ENCODE measurements at places on chromosomes 1 and 21.

DNA sequence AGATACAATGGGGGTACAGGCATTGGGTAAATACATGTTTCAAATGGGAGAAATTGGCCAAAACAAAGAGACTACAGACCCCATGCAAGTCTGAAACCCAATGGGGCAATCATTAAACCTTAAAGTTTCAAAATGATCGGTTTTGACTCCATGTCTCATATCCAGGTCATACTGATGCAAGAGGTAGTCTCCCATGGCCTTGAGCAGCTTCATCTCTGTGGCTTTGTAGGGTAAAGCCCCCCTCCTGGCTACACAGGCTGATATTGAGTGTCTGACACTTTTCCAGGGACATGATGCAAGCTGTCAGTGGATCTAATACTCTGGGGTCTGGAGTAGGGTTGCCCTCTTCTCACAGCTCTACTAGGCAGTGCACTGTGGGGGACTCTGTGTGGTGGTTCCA is 286.1 kb downstream of the LRRIQ3 start:
- no peak for DNase-seq

DNA sequence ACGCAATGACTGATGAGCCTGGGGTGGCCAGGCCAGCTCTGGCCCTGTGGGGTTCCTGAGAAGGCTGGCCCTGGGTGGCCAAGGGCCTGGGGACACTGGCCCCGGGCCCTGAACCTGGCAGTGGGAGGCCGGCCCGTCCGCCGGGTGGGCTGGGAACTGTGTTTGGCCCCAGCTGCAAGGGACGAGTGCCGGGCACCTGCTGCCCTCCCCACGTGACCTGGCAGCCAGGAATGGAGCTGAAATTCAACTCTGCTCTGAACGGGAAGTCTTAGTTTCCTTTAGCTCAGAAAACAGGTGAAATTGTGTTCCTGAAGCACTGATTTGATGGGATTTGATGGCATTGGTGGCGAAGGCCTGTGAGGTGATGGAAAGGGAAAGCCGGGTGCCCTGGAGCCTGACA is 8.2 kb upstream of the TTLL10 start:
- DNase-seq = no peak

GRCh38 chr1:23129846-23130245 is 38.8 kb downstream of the LUZP1 start:
- no peak for DNase-seq

- no peak for DNase-seq
These were observed 740.5 kb upstream of the B3GALT2 start for GRCh38 chr1:193926956-193927355.

DNA sequence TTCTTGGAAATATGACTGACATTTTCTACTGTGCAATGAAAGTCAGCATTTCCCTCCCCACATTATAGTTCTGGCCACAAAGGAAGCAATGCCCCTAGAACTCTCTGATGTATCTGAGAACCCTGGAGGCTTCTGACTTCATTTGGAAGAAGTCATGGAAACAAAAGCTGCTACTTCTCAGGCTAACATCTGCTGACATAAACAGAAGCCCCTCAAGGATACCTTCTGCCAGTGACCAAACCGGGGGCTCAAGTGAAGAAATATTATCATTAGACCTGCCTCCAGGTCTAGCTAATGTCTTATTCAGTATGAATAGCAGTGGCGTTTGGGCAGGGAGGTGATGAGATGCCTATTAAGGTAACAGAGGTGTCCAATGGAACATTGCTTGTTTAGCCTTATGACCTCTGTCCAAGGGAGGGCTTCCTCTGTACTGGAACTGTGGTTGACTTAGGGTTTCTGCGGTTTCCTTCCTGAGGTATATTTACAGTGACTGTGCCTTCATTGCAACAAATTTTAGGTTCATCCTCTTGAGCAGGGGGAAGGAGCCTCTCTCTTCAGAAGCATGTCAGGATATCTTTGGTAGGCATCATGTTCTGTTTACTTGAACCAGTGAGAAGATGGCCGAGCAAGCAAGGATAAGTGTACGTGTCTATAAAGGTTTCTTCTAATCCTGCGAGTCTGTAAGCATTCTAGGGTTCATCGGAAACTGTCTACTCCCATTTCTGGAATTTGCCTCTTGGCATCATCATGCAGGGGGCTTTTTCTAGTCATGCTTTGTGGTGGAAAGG is 161.7 kb downstream of the PBX1 start:
- DNase-seq = no peak

DNA sequence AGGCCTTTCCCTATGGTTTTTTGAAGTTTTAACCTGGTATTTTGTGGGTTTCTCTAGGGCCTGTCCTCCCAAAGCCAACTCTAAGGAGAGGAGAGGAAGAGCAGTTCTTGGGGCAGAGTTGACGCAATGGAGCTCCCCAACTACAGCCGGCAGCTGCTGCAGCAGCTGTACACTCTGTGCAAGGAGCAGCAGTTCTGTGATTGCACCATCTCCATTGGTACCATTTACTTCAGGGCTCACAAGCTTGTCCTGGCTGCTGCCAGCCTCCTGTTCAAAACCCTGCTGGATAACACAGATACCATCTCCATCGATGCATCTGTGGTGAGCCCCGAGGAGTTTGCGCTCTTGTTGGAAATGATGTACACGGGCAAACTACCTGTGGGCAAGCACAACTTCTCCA is 38.2 kb downstream of the ZBTB40 start:
- DNase-seq = no peak

- DNase-seq = peak; percentile 90
These were observed 409 bp upstream of the HOOK1 start for GRCh38 chr1:59814180-59814900.

DNA sequence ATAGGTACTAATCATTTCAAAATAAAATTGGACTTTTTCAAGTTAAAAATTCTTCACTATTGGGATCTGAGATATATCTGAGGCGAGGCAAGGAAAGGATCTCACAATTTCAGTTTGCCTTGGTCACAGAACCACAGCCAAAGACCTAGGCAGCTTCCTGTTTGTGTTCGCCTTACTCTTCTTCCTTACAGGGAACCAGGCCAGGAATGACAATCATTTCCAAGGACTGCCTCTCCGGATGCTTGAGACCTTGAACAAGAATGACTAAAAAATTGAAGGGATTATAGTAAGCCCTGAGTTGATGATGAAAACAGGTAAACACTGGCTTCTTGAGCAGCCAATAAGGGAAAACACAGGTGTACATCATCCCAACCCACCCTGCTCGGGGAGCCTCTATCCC is 35.2 kb upstream of the SERBP1 start:
- DNase-seq = no peak

DNA sequence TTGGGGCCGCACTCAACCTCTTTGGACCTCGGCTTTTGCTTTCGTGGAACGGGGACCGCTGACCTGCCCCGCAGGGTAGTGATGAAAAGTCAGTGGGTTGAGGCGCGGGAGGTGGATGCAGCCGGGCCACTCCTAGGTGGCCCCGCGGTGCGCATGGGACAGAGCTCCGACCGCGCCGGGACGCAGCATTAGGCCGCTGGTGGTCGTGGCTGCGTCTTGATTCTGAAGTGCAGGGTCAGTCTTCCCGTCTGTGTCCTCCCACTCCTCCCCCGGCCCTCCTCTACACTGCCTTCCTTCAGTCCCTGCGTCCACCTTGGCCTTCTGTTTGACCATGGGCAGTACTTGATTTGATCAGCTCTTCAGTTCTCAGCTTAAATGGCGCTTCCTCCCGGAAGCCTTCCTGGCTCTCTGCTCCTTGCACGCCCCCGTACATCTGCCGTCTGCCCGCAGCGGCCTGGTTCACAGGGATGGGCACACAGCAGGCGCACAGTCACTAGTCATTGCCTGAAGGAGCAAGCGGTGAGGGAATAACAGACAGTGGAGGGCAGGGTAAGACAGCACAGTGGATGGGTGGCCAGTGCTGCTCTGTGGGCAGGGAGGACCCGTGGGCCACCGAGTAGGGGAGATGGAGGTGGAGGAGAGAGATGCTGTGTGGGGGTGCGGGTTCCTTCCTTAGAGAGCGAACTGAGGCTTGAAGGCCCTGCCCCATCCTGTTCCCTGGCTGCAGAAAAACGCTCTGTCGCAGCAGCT is 633 bp downstream of the THEMIS2 start:
- DNase-seq = no peak

- no peak for DNase-seq
These were observed 38.0 kb upstream of the DESI2 start for GRCh38 chr1:244614879-244615278.

GRCh38 chr1:38834937-38835827 is 24.4 kb downstream of the RRAGC start:
- peak; percentile 48 for DNase-seq

DNA sequence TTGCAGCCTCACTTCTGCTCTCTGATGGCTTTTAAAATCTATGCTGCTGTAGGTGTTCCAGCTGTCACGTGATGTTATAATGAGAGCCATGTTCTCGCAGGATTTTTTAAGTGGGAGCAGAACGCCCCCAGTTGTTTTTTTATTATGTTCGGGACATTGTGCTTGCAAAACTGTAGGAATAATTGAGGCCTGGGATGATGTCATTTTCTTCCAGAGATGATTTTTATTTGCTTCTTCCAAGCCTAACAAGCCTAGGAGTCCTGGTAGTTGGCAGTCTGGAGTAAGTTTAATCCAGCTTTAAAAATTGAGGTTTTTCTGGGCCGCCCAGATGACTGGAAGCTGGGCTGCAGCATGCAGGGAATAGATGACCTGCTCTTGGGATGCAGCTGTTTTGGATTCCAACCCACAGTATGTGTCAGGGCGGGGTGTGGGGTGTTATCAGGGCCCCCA is 34.6 kb upstream of the CHIT1 start:
- DNase-seq = no peak

- no peak for DNase-seq
These were observed 4.2 kb downstream of the UBR4 start for GRCh38 chr1:19205845-19206244.

- DNase-seq = no peak
These were observed 3.7 kb downstream of the HSD11B1 start for GRCh38 chr1:209708297-209708696.

DNA sequence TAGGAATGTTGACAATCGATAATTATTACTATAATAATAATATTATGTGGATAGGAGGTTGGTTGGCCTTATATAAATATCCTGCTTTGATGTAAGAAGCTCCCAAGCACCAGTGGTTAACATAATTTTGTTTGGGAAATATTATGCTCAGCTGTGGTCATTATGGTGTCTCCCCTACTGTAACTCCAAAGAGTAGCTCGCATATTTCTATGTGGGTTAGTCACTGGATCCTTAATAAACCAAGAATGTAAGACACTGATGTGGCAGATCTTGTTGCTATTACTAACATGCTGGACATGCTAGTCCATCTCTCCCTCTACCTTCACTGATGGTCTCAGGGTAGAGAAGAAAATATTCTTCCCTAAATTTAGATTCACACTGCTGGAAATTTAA is 79.2 kb upstream of the RALGPS2 start:
- DNase-seq = no peak

DNA sequence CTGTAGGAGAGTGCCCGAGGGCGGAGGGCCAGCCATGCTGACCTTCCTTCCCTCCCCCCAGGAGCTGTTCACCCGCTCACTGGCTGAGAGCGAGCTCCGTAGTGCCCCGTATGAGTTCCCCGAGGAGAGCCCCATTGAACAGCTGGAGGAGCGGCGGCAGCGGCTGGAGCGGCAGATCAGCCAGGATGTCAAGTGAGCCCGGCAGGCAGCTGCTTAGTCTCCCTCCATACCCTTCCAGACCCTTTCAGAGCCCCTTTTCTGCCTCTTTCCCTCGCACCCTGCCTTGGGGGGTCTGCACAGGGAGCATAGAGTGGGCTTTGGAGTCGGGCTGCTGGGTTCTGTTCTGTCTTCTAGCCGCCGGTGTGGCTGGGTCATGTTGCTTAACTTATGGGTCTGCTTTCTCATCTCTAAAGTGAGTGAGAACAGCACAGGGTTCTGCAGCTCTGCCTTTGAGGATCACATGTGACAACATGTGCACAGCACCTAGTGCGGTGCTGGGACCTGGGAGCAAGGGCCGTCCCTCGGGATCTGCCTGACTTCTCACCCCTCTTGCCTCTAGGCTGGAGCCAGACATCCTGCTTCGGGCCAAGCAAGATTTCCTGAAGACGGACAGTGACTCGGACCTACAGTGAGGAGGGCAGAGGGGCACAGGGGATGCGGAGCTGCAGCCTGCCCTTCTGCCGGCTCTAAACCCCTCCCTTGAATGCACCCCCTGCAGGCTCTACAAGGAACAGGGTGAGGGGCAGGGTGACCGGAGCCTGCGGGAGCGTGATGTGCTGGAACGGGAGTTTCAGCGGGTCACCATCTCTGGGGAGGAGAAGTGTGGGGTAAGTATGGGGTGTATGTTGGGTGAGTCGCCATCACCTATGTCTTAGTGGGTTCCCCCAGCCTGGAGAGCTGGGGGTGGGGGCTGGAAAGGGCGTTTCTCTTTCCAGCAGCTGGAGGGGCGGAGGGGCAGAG is 6.2 kb downstream of the AMPD2 start:
- no peak for DNase-seq

DNA sequence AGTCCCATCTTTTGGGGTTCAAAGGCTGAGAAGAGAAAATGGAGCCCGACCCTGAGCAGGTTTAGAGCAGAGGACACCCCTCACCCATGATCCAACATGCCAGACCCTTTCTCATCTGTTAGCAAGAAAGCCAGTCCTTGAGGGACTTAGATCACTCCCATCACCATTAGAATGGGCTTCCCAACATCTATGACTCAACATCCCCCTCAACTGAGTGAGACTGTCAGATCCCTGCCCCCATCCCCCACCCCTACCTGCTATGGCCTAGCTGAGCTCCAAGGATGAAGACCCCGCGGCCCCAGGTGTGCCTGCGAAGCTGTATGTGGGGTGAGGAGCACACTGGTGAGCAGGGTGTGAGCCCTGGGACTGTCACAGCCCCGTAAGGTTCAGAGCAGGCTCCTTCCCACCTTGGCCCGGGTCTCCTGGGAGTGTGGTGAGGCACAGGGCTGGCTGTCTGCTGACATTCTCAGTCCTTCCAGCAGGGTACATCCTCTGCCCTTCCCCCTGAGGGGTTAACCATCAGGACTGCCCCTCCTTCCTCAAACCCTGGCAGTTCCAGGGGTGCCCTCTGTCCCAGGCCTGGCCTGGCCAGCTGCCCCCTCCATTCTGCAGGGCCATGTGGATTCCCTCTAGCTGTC is 21.4 kb upstream of the BLACAT1 start:
- DNase-seq = no peak

DNA sequence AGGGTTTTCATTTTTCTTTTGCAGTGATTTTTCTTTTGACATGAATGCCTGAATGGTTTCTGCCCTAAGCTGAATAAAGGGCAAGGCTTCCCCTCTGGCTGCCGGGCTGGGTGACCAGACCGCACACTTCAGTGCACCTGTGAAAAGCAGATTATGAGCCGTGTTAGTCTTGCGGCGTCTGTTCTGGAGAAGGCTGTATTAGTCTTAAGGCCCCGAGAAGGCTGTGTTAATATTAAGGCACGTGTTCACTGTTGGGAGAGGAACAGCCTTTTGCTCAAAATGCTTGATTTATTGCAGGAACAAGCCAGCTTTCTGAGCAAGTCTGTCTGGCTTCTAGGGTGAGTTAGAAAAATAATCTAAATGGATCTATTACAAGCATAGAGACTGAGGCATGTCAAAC is 54.7 kb upstream of the DNAH14 start:
- DNase-seq = no peak

- no peak for DNase-seq
These were observed 27.8 kb upstream of the TINAGL1 start for GRCh38 chr1:31548534-31548906.

GRCh38 chr1:1833916-1834325 is 55.7 kb upstream of the NADK start:
- no peak for DNase-seq

GRCh38 chr1:66048011-66048410 is 255.3 kb downstream of the PDE4B start:
- no peak for DNase-seq
